ENCODE measurements at places on chromosomes 16 and 17. TPM values are rescaled to one million over a fixed set of nuclear protein-coding genes. Genes with fewer than 3 reads are reported as not detected.

The CFAP97D1 gene
- 0.03 TPM for total RNA-seq

The CHD9NB gene
- total RNA-seq: 1.3 TPM

The MAP1LC3B gene
- 91.7 TPM for total RNA-seq

The CDH15 gene
- 0.20 TPM for total RNA-seq

The SOX15 gene
- 0.26 TPM for total RNA-seq

The HS3ST2 gene
- total RNA-seq: not detected

The MFSD11 gene
- total RNA-seq: 20.7 TPM

The NPIPA2 gene
- 2.2 TPM for total RNA-seq

The ARMC5 gene
- total RNA-seq: 7.0 TPM

All from A549 treated with Hydrocortisone at 1 μM for 4 hours (cell line).